H4 (cell line): ENCODE measurements at places on chromosomes 2 and 18. TPM values are rescaled to one million over a fixed set of nuclear protein-coding genes. Genes with fewer than 3 reads are reported as not detected.
A peak's percentile ranks its signal among the peaks of the same experiment; 100 is the strongest.

DNA sequence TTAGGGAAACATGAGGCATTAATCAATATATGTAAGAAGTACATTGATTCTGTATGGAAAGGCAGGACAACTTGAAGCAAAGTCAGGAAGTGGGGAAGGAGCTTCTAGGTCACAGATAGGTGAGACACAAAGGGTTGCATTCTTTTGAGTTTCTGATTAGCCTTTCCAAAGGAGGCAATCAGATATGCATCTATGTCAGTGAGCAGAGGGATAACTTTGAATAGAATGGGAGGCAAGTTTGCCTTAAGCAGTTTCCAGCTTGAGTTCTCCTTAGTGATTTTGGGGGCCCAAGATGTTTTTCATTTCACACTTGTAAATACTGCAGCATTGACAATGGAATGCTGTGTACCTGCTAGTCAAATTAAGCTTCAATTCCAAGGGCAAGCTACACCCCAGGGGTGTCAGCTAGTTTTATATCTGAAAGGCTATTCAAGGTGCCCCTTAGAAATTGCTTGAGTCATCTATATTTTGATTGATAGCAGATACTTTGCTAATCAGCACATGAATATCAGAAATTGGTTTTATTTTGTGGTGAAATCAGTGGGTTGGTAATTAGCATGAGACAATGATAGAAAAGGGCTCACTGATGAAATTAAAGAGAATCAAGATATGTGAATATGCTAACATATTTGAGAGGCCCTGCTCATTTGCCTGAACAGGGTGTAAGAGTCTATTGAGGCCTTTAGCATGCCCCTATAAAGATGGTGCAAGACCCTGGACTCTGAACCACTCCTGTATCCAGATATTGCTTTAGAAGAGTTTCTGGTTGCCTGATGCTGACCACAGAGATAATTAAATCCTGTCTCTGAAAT, 131.5 kb downstream of the TMEM17 start:
- no peak for DNase-seq

GRCh38 chr18:74635224-74635975, 37.7 kb downstream of the ZNF407 start:
- DNase-seq, result no peak

GRCh38 chr2:152167065-152167464, 8.5 kb downstream of the STAM2 start:
- DNase-seq, result no peak

GRCh38 chr2:146927080-146927711, 917.6 kb upstream of the ACVR2A start:
- peak; percentile 67 for DNase-seq

DNA sequence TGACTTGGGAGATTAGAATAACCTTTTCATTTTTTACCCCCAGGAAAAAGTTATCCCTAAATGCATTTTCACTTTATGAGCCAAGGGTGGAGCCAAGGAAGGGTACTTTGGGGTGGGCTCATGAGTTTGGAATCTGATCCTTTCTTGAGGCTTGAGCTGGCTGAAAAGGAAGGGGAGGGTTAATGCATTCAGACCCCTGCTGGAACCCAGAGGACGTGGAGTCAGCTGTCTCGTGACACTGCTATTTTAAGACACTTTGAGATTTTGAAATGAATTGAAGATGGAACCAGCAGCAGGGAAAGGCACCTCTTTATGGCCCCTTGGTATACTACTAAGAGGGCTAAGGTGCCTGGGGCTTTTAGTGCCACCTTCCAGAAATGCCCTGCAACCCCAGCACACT, 90.4 kb downstream of the MARCHF4 start:
- DNase-seq, result no peak

DNA sequence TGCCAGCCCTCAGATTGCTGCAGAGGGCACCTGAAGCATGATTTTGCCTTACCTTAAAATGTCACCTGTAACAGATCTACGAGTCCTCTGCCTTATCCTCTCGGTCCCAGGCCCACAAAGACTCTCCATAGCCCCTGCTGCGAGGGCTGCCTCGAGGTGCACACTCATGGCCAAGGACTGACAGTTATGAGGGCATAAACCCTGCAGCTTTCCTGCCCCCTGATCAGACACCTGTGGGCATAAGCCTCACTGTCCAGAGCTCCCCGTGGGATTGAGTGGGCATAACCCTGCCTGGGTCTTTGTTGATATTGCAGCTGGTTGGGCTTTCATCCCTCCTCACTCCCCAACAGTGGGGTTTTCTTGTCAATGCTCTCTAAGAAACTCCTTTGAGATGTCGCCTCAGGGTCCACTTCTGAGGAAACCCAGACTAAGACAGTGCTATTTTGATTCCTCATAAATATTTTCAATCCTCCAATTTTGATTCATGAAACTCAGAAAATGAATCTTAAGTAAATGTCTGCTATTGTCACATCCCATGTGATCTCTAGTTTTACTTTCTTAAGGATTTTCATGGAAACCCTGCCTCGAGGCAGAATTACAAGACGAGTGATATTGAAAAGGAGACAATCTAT, 108.5 kb upstream of the NCK2 start:
- DNase-seq, result no peak

DNA sequence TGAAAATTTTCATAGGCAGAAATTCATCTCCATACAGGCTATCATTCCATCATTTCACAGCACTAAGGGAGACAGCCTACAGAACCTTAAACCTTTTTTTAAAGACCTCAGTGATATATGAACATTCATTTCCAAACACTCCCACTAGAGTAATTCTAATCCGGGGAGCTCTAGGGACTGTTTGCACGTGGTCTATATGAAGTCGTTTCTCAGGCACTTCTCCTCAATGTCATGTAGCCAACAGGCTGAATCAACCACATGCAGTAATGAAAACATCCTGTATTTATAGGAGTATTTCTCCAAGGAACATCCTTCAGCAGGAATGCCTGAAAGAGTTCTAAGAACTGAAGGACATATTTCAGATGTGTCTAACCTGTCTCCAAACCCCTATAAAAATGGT, 97.3 kb upstream of the CREB1 start:
- DNase-seq, result peak; percentile 23

DNA sequence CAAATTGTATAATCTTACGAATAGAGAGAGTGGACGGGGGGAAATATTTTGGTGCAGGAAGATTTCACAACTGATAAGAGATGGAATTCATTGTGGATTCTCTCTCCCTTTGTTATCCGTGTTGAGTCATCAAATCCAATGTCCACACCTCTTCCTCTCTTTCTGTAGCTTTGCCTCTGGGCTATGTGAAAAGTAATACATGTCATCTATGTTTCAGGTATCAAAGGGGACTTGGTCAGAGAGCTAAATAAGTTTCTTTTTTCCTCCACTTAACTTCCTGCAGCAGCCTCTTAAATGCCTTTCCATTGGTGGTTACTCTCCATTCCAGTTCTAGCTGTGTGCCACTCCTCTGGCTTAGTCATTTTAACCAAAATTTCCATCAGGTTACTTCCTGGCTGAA, 169.3 kb upstream of the NXPH2 start:
- no peak for DNase-seq

DNA sequence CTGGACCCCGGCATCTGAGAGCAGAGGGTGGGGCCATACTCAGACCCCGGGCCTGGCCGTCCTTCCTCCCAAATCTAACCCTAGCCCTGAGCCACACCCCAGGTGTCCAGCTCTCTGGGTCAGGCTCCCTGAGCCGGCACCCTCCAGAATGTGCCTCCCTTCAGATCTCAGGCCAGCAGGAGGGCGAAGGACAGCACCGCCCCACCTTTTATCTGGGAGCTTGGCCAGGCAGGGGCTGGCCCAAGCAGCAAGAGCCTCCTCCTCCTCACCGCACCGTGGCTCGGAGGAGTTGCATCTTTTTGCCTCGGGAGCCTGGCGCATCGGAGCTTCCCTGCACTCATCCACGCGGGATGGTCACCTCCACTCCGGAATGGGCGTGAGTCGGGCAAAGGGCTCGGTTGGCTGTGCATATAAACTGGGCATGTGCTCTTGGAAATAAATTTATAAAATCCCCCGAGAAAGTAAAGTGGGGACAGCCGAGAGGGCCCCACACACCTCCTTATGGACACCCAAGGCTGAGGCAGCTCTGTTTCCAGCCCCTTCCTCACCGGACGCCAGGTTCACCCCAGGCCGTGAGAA, 69.1 kb upstream of the CTDP1 start:
- DNase-seq, result no peak

DNA sequence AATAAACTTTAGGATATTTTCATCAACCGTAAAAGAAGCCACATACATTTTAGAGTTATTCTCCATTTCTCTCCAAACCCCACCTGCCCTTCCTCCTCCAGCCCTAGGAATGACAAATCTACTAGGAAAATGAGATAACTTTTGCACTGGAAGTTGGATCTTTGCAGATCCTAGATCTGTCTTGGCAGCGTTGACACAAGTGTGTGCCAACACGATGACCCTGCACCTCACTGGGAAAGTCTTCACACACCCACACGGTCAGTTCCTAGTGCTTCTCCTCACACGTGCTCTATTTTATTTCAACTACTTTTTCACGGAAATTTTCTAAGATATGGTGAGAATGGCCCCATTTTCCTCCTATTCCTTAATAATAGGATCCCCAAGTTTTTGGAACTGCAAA, 14.1 kb upstream of the HPCAL1 start:
- no peak for DNase-seq

GRCh38 chr2:223989206-223989855, 32.1 kb downstream of the MRPL44 start:
- no peak for DNase-seq

The SCRN3 gene
- 15.4 and 15.6 TPM in 2 replicates for total RNA-seq

The MAP3K19 gene
- not detected in 2 replicates for total RNA-seq
